Inflammatory macrophage treated with lipopolysaccharide for 4 hours (primary cell): ENCODE measurements at places on chromosomes 7 and 10.

DNA sequence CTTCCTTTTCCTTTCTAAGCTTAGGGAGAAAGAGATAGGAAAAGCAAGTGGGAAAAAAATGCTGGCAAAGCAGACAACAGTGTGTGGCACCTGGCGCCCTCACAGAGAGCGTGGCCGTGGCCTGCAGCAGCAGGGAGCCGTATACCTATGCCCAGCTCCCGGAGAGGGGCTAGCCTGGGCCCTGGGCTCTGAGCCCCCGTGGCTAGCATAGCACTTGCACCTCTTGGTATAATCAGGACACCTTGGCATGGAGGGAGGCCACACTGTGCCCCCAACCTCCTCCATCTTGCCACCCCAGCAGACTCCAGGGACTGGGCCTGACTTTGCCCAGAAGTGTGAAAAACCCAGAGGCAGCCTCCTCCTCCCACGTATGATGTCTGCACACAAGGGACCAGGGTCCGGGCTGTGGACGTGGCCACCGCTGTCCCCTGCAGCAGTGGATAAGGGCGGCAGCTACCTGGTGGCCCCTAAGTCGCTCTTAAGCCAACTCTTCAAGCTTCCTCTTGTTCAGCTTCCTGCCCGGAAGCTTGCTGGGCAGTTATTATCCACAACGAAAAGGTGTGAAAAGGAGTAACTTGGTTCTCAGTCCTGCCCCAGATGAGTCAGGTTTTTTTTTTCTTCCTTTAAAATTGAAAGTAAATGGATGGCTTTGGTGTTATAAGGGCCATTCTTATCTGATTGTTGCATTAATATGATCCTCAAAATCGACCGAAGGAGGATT, 249.1 kb upstream of the PITRM1 start:
- DNase-seq = no peak

DNA sequence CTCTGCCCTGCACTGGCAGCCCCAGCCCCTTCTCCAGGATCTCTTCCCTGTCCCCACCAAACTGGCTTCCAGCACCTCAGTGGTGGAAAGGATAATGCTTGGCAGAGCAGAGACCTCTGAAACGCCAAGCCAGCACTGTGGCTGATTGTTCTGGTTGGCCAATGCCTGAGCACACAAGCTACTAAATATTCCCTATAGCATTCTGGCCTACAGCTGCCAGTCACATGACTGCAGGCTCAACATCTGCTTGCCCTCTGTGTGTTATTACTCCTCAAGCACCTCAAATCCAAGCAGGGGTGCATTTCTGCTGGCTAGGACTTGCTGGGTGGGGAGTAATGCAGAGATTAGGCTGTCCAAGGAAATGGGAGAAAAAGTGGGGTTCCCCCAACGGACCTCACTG, 6.1 kb downstream of the TBATA start:
- no peak for DNase-seq

DNA sequence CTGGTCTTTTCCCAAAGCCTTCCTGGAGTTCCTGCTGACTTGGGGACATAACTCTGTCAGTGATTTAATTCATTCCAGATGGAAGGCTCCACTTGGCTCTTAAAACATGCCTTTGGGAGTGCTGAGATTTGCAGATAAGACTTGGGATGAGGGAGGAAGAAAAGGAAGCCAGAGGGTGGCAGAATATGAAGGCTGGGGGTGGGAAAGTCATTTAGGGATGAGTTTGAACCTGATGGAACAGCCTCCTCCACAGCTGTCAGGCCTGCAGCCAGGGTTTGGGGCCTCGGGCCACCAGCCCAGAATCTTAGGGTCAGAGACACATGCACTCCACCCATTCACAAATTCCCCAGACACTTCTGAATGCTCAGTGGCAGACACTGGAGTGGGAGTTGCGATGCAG, 28.4 kb upstream of the EIF5AL1 start:
- DNase-seq = no peak

- no peak for DNase-seq
These were observed 56.1 kb downstream of the CDK1 start for GRCh38 chr10:60834401-60834800.

GRCh38 chr7:87702326-87702725, 74.1 kb downstream of the RUNDC3B start:
- DNase-seq = no peak

DNA sequence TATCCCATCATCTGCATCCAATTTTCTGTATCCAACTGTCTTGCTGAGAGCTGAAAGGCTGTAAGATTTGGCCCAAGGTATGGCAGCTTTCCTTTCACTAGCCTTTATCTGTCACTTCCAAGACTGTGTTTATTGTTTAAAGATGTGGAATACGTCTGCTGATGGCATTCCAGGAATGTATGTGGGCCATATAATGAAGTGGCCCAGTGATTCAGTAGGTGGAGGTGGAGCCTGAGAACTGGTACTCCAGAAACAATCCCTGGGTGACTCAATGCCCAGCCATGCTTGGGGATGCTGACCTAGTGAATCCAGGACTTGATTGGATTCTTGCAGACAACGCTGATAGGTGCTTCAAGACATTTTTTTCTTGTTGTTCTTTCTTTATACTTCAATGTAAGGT, 13.5 kb downstream of the NEUROD6 start:
- DNase-seq = no peak

DNA sequence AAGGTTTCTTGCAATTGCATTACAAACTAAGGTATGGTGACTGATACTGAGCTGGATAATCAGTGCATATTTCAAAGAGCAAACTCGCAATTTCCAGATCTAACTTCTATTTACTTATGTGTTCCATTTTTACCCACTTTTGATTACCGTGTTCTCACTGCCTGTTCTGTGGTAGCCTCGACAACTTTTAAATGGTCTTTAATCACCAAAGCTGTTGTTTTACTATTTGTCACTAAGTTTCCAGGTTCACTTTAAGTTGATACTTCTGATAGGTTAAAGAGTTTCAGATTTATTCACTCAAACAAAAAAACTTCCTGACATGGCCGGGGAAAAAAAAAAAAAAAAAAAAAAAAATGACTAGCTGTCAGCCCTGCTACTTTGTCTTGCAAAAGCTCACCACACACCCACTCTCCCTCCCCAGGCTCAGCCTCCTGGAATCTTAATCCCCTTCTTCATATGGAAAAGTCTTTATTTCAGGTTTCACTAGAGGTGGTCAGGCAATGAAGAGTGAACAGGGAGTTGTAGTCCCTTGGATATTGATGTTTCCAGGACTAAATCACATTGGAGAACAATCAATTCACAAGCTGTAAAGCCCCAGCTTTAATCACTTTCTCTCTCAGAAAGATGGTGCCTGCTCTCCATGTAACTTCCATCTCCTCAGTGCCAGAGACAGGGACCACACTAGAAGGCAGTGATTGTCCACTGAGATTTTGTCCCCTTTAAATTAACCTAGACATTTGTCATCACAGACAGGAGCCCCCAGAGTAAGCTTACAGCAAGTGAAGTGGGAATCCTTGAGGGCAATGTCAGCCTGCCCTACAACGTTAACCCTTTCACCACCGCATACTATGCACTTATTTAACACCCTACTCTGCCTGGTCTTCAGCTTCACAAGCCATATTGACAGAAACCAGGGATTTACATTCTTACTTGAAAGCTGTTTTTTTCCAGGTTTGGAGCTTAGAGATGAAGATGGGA, 749.1 kb upstream of the SORCS1 start:
- DNase-seq = no peak

DNA sequence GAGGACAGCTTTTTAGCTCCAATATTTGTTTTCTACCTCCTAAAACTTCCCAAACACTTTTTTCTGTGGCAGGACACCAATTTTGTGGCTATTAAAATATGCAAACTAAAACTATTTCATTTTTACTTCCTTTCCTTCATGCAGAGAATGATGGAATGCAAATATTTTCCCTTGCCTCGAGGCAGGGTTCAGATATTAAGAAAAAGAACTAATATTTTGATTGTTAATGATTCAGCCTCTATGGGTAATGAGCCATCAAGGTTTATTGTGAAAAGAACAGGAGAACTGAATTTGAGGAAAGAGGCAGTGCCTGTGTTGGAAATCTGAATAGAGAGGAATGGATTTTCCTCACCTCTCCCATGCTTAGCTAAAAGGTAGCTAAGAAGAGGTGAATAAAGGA, 43.1 kb upstream of the CASD1 start:
- DNase-seq = no peak

GRCh38 chr7:23242321-23242720, 4.3 kb upstream of the GPNMB start:
- DNase-seq = peak; percentile 93

DNA sequence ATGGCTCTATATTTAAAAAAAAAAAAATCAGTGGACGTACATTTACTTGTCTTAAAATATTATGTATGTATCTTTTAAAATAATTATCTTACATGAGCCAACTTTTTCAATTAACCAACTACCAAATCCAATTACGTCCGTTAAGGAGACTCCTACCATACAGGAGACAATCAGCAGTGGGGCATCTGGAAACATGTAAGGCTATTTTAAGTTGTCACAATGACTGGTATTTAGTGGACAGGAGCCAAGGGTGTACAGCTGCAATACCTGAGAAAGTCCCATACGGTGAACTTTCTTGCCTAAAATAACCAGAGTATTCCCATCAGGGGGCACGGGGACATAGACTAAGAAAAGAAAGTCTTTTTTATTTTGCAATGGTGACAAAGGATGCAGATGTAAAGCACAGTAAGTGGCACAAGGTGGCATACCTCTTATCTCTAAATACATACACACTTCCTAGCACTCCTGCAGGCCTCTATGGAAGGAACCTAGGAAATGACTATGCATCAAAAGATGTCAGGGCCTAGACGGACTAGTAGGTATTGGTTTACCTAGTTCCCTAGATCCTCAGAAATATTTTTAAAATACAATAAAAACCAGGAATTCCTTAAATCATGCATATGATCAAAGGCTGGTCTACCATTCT, 16.0 kb upstream of the TLL2 start:
- no peak for DNase-seq

GRCh38 chr10:131248376-131249165, 63.0 kb downstream of the TCERG1L start:
- DNase-seq = no peak

GRCh38 chr10:101030496-101031127, 317 bp downstream of the PDZD7 start:
- DNase-seq = no peak

GRCh38 chr7:71385330-71385729, 253.4 kb downstream of the GALNT17 start:
- DNase-seq = no peak

GRCh38 chr10:84158061-84158460, 15.5 kb upstream of the GPR15LG start:
- DNase-seq = no peak

DNA sequence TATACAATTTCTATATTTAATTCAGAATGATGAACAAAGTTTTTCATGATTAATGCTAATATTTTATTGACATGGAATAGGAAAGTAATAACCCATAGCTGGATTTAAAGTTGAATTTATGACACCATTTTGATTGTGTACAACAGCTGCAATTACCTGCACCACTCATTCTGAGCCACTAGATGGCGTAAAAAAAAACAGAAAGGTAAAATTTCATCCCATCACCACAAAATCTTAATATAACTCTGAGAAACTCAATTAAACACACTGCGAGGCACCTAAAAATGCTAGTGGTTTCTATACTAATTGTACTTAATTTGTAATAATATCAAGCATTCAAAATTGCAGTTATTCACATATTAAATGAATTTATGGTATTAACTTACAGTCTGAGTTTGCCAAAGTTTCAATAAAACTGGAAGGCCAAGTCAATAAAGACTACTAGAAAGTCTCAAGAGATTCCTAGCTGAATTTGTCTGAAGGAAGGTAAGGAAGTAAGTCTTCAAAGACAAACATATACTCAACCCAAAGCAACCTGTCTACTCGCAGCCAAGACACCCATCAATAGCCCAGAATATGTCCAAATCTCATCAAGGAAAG, 182.5 kb downstream of the SKAP2 start:
- no peak for DNase-seq

- peak; percentile 54 for DNase-seq
These were observed 985 bp upstream of the ETV1 start for GRCh38 chr7:13990319-13990983.

GRCh38 chr10:119256897-119257296, 49.5 kb downstream of the GRK5 start:
- DNase-seq = no peak

GRCh38 chr7:150903606-150904005, 51.3 kb downstream of the AOC1 start:
- peak; percentile 59 for DNase-seq

- peak; percentile 32 for DNase-seq
These were observed 1.2 kb downstream of the GFRA1 start for GRCh38 chr10:116271593-116272439.

DNA sequence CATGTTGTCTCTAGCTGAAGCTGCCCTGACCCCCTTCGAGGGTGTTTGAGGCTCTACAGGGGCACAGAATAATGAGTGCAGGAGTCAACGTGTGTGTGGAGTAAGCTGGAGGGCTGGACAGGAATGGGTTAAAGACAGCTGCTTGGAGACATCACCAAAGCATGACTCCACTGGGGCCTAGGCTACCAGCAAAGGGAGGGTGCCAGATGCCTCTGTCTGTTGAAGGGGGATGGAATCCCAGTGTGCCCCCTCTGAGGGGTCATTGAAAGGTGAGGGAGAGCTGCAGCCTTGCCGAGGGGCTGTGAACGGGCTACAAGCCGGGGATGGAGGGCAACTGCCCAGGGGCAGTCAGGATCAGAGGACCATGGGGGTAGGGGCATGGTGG, 51.7 kb upstream of the PODXL start:
- no peak for DNase-seq

- no peak for DNase-seq
These were observed 133.8 kb downstream of the TCERG1L start for GRCh38 chr10:131177431-131178327.

DNA sequence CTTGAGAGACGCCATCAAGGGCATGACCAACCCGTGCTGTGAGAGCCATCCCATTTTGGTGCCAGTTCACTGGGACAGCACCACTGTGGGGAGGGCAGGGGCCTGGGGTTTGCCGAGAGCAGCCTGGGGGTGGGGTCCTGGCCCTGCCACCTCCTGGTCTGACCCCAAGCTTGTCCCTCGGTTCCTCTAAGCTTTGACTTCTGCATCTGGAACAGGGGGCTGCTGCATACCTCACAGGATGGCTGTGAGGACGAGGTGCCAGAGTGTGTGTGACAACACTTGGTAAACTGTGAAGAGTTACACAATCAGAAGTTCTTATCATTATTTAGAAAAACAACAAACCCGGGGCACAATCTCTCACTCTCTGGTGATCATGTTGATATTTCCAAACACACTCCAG, 89.9 kb downstream of the CRTAC1 start:
- DNase-seq = no peak

DNA sequence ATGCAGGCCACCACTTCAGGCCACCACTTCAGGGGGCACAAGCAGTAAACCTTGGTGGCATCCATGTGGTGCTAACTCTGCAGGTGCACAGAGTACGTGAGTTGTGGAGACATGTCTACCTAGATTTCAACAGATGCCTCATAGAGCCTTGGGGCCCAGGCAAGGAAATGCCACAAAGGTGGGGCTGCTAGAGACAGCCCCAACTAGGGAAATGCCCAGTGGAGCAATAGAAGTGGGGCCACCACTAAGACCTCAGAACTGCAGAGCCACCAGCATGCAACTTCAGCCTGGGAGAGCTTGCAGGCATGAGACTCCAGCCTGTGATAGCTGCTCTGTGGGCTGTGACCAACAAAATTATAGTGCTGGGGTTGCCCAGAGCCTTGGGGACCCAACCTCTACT, 107.6 kb downstream of the DNAJC1 start:
- DNase-seq = no peak
